Germinal center (tissue), 1 donor: ENCODE measurements at places on chromosomes 3 and 15.
A peak's percentile ranks its signal among the peaks of the same experiment; 100 is the strongest.

GRCh38 chr3:146561879-146562278 lies 17.5 kb upstream of the PLSCR1 start:
- DNase-seq: no peak

GRCh38 chr15:90595763-90596155 lies 66.0 kb downstream of the CRTC3 start:
- DNase-seq: peak; percentile 21

DNA sequence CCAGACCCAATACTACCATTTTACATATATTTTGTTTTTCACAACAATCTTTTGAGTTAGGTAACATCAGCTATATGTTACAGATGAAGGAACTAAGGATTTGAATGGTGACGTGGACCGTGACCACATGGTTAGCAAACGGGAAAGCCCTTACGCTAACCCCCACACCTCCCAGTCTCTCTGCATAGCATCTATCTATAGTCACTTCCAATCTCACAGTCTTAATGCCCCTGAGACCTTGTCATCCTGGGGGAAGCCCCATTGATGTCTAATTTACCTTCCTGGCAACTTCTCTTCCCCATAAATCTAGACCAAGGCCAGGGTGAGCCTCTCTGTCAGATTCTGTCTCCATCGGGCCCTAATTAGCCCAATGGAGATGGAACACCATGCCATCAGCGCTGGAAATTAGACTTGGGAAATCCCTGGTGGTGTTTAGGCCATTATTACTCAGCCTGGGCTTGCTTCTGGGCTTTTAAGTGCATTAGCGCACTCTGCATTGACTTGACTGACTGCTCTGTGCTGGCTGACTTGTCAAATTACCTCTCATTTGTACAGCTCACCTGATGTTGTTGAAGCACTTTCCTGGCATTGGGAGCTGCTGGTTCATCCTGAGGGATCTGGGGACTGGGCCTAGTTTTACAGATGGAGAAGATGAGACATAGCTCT lies 34.0 kb upstream of the SH3GL3 start:
- no peak for DNase-seq

DNA sequence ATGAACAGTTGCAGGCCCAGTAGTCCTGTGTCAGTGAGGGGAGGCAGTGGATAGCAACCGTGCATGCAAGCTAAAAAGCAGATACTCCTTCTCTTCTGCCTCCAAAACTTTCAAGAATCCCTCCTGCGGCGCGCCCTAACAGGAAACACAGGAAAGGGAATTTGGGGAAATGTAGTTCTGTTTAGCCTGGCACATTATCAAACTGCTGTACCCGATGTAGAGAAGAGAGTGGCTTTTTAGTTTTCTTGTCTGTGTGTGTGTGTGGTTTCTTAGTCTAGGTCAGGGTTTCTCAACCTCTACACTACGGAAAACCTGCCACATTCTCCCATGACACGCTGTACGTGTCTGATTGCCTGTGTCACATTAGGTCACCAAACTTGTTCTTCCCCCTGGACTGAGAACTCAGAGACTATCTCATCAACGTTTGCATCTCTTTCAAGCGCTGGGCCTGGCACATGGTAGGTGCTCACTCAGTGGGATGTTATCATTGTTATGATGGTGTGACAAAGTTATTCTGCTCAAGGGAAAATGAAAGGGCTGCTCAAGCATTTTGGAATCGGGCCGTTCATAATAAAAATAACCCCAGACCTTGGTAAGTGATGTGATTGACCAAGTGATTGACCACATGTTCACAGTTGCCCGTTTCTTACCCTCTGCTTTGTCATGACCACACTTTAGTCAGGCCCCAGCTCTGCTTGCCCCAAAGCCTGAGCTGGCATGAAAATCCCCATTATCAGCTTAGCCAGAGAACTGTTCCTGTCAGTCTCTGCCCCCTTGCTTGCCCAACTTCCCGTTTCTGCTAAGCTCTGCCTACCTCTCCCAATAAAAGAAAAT lies 33.2 kb downstream of the TM4SF4 start:
- DNase-seq: no peak

GRCh38 chr3:171835613-171836012 lies 7.5 kb upstream of the TMEM212 start:
- DNase-seq: no peak
